ENCODE measurements at places on chromosomes 12 and 14.

GRCh38 chr12:82627799-82628198 lies 58.9 kb upstream of the TMTC2 start:
- DNase-seq = no peak

- DNase-seq = no peak
Observed at GRCh38 chr12:125210104-125210755, 145.0 kb downstream of the AACS start.

- no peak for DNase-seq
Observed at GRCh38 chr14:88919502-88919901, 95.1 kb downstream of the TTC8 start.

DNA sequence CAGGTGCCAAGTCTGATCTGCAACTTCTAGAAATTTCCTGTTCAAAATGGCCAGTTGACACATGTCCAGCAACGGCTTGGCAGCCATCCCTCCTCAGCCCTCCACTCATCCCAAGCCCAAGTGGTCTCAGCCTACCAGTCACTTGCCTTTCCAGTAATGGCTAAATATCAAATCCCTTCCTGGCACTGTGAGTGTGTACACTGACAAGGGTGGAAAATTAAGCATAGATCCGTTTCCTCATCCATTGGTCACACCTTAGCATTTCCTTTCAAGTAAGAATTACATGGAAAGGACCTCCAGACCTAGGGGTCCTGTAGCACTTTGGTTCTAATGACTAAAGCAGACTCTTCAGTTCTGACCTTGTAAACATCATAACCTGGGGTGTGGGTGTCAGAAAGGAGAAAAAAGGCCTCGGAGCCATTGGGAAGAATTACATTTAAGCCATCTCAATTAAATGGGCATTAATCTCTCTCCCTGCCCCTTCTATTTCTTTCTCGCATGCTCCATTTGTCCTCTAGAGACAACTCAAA lies 15.4 kb downstream of the LLPH start:
- DNase-seq = no peak

DNA sequence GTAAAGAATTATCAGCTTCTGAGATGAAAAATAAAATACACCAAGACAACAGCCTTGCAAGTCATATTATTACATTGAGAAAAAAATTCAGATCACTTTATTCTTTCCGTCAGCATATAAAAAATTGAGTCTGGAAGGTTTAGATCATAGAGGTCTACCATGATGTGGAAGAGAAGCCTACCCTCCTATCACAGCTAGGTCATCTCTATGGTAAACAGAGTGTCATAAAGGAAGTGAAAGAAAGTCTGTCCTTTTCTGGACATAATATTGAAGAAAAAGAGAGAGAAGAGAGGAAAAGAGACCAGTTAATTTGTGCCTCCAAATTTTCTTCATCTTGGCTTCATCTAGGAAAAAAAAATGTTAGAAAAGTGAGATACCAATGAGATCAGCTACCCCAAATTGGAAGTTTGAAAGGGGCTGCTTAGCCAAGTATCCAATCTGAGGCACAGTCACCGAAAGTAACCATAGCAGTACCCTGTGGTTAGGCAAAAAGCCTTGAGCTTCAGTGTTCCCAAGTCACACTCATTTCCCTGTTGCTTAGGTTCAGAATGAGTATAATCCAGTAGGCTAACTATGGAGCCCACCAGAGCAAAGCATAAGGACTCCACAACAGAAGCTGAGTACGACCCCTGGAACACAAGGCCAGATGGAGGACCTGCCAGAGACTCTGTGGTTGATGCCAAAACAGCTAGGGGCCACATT lies 38.1 kb downstream of the DUSP6 start:
- no peak for DNase-seq

- peak; percentile 41 for DNase-seq
Observed at GRCh38 chr12:57755454-57756372, 810 bp downstream of the MARCHF9 start.

GRCh38 chr14:68665792-68666204 lies 127.1 kb downstream of the ZFP36L1 start:
- DNase-seq = no peak

DNA sequence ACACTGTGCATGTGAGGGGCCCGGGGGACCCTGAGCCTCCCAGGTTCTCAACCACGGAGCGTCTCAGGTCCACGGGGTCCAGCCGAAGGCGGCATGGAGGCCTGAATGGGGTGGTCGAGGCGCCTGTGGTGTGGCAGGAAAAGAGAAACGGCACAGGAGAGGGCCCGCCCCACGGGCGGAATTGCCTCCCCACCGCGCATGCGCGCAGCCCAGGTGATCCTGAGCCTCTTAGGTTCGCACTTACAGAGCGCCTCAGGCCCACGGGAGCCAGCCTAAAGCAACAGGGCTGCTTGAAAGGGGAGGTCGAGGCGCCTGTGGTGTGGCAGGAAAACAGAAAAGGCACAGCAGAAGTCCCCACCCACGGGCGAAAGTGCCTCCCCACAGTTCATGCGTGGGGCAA lies 311.0 kb downstream of the ALG10 start:
- DNase-seq = no peak

DNA sequence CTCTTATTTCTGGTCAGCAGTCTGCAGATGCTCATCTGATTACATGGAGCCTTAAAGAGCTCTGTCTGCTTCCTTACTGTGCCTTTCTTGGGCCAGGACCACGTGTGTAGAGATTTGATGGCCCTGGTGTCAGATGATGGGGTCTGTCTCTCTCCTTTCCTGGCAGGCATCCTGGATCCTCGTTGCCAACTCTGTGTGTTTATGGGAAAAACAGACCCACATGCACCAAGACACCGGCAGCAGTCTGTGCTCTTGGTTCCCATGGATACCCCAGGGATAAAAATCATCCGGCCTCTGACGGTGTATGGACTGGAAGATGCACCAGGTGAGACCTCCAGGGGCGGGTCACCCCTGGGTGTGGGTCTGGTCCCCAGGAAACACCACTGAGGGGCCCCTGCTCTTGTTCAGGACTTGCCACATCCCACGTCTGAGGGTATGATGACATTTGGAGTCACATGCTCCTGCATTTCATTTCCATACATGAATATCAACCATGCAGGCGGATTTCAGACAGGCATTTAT lies 18.5 kb upstream of the ALDH2 start:
- DNase-seq = no peak

DNA sequence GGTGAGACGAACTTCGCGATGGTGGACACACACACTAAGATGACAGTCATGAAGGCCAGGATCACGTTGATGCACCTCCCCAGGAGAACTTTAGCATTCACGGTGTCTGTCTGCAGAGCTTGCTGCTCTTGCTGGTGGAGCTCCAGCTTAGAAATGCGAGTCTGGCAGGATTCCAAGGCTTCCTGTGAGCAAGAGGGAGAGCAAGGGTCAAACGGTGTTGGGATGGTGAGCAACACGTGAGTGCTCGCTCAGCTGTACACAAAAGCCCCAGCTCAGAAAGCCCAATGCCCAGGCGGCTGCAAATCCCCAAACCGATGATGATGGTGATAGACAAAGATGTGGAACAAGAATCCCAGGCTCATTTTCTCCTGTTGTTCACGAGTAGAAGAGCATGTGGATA lies 78.8 kb downstream of the TMCC3 start:
- DNase-seq = no peak

DNA sequence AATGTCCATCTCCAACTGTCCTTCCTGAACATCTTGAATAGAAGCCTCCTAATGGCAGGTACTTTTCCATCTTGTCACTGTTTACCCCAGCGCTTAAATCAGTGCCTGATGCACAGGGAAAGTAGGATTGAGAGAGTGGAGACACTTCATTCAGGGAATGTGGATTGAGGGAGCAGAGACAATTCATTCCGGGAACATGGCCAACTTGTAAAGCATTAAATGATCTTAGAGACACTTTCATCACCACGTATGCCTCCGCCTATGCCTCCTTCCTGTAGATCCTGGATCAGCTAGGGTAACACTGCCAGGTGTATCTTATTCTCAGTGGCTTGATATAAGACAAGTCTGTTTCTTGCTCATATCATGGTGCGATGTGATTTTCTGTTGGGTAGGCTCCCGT lies 67.6 kb upstream of the CSRP2 start:
- no peak for DNase-seq

DNA sequence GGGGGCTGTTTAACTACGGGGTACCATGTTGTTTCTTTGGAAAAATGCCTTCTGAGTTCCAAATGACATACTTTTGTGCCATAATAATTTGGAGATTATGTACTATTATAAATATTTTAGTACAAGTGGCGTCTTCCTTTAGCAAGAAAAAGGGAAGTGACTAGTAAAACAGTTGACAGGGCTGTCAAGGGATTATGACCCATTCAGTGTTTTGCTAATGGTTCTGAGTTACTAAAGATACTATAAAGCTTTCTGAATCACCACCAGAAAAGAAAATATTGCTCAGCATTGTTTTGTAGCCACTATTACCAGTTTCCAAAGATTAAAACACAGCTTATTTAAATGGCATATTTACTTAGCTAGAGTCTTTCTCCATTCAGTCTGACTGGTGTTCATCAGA lies 334.9 kb downstream of the SNAPC1 start:
- DNase-seq = no peak

DNA sequence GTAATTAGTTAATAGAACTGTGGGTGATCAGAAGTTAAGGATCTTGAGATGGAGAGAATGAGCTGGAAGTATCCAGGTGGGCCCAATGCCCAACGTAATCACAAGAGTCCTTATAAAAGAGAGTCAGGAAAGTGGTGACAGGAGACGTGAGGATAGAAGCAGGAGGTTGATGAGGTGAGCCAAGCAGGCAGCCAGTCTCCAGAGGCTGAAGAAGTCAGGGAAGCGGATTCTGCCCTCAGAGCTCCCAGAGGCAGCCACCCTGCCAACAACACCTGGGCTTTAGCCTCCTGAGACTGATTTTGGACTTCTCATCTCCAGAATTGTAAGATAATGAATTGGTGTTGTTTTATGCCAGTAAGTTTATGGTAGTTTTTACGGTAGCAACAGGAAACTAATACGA lies 10.1 kb upstream of the SAV1 start:
- DNase-seq = no peak

DNA sequence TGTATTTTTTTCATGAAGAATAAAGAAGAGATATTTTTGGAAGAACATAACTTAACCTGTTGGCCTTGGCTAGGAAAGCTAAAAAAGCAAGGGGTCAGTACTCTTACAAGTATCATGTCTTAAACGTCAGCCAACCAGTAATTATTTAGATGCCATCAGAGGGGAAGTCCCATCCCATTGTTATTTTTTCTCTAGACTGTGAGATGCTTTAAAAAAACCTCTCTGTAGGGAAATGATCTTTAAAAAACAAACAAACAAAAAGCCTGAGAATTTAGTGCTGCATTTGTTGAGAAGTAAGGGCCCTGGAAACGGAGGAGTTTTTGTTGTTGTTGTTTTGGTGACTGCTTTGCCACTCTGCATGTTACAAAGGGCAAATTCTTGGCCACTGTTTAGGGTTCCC lies 474.0 kb downstream of the ZFP36L1 start:
- no peak for DNase-seq

DNA sequence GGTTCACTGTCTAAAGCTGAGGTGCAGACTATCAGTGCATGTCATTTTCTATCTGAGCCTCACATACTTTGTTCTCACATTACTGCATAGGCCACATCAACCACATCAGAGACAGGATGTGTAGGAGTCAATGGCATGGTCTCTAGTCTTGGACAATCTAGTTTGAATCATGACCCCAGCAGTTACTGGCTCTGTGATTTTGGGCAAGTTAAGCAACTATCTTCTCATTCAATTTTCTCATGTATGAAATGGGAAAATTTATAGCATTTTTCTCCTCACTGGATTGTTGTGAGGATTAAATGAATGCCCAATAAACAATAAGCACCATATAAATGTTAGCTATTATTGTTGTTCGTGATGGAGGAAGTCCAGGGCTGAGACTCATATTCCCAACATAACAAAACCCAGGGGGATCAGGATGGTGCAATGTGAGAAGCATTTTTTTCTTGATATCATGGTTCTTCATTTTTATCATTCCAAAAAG lies 432.6 kb downstream of the LRIG3 start:
- DNase-seq = no peak

GRCh38 chr14:68476212-68477109 lies 316.4 kb downstream of the ZFP36L1 start:
- no peak for DNase-seq

GRCh38 chr12:96198965-96199364 lies 4.8 kb downstream of the ELK3 start:
- DNase-seq = no peak

DNA sequence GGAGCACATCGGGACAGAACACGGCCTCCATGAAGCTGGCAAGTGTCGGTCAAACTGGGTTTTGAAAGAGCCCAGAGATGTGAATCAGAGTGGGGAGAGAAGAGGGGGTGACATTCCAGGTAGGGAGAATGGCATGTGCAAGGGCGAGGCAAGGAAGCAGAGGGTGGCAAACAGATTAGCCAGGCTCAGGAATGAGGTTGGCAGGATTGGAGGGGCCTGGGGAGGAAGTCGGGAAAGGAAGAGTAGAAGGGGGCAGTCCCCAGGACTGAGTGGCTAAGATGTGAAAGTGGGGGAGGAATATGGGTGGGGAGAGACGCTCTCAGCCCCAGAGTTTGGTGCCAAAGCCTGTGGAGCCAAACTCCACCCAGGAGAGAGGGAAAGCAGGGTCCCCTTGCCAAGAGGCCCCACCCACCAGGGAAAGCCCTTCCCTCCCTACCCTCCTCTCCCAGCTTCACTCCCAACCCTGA lies 5.5 kb upstream of the HDAC7 start:
- no peak for DNase-seq

GRCh38 chr12:69533844-69534243 lies 51.4 kb upstream of the CCT2 start:
- DNase-seq = no peak

GRCh38 chr14:44889595-44890471 lies 71.9 kb downstream of the KLHL28 start:
- no peak for DNase-seq

All from naive thymus-derived CD8-positive, alpha-beta T cell (primary cell).